ENCODE measurements at places on chromosomes 1 and 21.
A peak's percentile ranks its signal among the peaks of the same experiment; 100 is the strongest.

GRCh38 chr1:231075497-231075896, 35.4 kb upstream of the FAM89A start:
- no peak for DNase-seq

- no peak for DNase-seq
These were observed 19.6 kb upstream of the RAP1A start for GRCh38 chr1:111599781-111600693.

GRCh38 chr1:210025870-210026269, 87.9 kb downstream of the SYT14 start:
- no peak for DNase-seq

- no peak for DNase-seq
These were observed 11.0 kb upstream of the LHX4 start for GRCh38 chr1:180218806-180219765.

GRCh38 chr1:1482856-1483255, 11.3 kb downstream of the ATAD3B start:
- DNase-seq = no peak

DNA sequence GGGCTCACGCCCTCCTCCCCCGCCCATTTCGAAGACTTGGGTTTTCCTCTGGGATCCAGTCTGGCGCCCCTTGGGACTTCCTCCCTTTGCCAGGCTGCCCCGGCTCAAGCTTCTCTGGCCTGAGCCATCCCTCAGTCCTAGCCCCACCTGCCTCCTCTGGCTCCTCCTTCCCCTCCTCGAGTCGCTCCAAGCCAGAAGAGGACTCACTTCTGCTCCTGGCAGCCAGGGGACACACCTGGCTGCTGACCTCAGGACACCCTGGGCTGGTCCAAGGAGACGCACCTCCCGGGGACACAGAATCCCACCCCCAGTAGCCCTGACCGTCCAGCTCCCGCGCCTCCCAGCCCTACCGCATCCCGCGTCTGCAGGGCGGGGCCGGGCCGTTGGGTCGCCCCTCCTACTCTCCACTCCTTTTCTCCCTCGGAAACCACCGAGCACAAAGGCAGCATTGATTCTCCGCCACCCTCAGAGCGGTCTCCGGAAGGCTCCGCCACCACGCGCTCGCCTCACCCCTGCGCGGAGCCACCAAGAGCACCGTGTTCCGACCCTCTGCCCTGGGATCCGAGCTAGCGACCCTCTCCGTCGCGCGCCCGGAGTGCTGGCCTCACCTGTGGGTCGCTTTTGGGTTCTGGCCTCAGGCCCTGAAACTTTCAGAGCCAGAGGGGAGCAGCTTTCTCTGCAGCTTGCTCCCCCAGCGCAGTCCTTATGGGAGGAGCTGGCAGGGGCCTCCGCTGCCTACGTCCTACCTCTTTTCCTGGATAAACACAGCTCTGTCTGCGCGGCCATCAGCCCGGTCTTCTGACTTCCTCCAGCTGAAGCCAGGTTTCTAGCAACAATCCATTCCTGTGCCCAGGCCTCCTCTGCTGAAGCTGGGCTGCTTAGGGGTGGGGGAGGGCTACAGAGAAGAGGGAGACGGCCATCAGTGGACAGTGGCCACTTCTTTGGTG, at the start of gene C2CD4D:
Gene C2CD4D (minus strand): TSS at position 364 of the 947 bp plus-strand sequence. CDS start 831 bp downstream, outside the sequence.
- DNase-seq = no peak

DNA sequence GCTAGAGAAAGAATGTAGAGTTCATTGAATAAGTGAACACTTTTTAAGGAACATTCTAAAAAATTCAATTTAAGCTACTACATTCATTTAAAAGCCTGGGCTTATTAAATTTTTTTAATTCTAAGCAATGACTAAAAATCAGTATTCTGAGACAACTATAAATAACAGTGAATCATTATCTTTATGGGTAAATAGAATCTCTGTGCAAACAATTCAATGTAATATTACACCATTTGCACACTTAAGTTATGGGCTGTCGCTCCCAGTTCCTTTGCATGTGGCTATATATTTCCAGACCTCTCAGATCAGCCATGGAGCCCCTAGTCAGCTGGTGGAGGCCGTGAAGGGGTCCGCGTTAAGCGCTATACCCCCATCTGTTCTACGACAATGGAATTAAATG, 65.1 kb downstream of the KCNK1 start:
- DNase-seq = no peak

DNA sequence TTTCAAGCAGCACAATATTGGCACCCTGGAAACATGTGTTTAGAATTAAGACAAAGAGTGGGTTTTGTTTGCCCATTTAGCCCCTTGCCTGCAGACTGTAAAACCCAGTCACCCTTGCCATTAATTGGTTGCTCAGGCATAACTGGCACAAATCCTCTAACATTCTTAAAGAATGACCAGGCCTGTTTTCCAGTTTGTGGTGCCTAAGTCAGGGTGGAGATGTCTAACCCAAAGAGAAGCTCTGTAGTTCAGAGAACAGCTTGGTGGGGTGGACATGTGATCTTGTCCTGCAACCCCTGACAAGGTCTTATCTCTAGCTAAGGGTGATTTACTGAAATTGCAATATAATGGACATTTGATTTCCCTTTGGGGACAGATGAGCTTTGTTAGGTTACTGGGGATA, 8.8 kb upstream of the ANGPTL7 start:
- DNase-seq = no peak

DNA sequence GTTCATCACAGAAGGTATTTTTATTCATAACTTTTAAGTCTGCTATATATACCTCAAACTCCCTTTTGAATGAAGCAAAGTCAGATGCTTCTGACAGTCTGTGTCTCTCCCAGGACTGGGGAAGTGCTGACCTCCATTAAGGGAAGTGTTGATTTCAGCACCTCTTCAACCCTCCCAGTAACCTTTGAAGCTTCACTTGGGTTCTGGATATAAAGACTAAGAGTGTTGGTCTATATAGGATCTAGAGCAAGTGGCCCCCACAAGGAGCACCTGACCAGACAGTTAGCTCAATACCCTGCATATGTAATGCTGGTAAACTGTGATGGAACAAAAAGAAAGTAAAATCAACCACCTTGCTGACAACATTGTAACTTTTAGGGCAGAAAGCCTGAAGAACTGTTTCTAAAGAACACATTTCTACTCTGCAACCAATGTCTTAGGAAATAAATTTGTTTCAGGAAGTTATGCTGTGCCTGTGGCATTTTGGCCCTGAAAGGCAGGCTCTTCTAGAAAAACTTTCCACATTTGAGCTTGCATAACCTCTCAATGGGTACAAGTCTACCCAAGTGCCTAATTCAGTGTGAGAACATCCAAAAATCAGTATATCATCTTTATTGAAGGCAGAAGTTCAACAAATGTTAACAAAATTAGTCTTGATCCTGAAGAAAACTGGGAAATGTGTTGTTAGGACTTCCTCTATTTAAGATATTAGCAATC, 865 bp upstream of the PTPN22 start:
- DNase-seq = no peak

DNA sequence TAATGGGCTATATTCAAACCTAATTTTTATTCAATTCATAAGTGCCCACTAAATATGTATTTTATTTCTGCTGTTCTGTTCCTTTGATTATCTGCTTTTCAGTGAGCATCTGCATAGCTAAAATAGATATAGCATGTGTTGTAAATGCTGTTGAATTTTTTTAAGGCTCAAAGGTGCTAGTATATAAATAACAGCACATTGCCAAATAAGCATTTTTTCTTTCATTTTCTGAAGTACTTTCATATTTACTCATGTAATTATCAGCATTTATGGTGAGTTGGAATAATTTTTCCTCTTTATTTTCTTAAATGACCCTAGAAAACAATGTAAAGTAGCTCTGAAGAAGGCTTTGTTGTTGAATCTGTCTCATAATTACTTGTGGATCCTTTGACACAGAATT, 69.6 kb upstream of the B3GALT2 start:
- DNase-seq = no peak

GRCh38 chr1:41915786-41916571, 2.7 kb downstream of the HIVEP3 start:
- no peak for DNase-seq

DNA sequence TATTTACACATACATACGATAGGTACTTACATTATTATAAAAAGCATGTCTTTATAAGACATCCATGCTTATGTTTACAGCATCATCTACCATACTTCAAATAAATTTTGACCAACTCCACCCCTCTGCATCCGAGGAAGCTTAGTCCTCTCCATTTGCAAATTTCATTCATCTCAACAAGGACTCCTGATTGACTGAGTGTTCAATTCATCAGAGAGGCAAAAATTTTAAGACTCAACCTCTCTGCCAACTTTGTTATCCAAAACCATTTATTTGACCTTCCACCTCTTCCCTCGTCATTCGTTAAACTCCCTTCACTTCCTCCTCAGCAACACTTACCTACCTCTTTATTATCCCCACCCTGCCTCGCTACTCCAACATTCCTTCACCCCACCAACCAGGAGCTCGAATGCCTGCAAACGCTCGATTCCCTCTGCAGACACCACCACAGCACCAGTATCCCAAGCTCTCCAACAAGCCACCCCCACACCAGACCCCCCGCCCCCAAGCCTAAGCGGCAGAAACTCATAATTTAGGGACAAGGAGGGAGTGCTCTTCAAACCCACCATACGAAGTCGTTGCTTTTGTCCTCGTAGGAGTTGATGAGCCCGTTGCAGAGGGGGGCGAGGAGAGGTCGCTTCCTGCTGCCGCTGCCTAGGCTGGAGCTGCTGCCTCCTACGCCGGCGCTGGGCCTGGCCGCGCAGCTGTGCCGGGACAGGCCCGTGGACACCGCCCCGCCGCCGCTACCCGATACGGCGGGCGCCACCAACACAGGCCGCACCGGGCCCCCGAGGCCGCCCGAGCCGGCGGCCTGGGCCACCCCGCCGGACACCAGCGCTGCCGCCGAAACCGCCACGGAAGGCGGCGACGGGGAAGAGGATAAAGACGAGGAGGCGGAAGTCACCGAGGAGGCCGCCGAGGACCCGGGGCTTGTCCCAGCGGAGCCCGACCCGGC, 803 bp downstream of the COP1 start:
- DNase-seq = no peak

DNA sequence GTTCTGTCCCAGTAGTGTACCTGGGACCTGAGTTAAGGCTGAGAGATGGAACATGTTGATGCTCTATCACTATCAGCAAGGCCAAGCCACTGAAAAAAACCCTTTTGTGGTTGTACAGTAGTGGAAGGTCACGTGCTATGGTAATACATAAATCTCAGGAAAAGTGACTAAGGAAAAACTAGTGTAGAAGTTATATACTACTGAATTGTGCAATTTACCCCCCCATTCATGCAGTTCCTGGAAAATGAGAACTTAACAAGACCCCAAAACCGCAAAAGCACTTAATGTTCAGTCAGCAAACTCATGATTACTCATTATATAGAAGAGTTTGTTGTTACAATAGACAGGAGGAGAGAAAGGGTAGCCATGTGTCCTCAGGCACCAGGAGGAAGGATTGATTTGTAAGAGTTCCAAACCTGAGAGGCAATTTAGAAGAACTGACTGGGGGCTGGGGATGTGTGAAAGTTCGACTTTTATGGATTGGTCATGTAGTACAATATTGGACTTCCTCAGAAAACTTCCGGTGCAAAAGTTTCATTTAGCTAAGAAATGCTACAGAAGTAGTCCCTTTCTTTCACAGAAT, 91.6 kb downstream of the RGL1 start:
- DNase-seq = peak; percentile 90

DNA sequence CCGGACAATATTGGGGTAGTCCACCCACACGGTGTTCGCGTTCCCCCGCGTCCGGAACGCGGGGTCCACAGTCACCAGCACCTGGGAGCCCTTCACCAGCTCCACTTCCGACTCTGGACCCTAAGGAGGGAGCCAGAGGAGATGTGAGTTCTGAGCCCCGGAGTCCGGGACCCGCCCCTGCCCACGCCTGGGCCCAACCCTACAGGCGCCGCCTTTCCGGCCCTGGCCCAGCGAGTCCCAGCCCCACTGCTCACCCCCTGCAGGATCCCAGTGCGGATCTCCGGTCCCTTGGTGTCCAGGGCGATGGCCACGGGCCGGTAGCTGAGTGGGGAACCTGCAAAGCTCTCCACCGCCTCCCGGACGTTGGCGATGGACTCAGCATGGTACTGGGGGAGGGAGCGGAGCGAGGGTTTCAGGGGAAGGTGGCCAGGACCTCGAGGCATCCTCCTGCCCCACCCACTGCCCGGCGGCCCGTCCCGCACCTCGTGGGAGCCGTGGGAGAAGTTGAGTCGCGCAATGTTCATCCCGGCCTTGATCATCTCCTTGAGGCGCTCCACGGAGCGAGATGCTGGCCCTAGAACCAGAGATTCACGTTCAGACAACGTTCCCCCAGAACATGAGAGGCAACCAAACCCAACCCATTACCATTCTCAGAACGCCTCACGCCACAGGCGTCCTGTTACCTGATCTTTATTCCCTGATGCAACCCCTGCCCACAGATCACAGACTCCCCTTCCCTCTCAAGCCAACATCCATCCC, 5.9 kb downstream of the PKLR start:
- DNase-seq = no peak

DNA sequence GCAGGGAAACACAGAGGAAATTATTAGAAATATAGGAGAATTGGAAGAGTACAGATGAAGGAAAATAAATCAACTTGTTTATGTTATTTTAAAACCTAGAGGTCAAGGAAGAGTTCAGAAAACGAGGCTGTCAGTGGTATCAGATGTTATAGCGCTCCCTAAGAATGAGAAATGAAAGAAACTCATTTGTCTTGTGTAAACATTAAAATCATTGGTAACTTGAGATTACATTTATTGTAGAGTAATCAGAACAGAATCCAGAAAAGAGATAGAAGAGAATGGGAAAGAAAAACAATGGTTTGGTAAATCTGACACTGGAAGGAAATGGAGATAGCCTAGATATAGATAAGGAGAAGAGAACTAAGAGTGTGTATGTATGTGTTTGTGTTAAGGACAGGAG, 106.4 kb downstream of the ATF6 start:
- no peak for DNase-seq

DNA sequence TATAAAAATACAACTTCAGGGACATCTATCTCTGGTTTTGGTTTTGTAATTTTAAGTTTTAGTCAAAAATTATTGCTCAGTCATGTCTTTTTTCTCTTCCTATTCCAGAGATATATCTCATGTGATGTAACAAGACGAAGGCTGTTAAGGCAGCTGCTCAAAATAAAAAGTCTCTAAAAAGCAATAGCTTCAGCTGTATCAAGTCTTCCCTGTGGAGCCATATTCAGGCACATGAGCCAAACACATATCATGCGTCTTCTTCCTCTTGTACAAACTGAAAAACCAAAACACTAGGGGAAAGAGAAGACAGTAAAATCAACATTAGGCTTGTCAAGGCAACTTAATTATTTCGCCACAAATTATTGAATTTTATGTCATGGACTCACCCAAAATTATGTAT, 240.7 kb downstream of the NRIP1 start:
- DNase-seq = no peak

DNA sequence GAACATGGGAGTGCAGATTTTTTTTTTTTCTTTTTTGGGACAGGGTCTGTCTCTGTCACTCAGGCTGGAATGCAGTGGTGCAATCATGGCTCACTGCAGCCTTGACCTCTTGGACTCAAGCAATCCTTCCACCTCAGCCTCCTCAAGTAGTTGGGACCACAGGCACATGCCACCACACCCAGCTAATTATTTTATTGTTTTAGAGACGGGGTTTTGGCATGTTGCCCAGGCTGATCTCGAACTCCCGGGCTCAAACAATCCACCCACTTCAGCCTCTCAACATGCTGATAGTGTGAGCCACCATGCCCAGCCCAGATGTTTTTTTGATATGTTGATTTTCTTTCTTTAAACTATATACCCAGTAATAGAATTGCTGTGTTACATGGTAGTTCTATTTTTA, 57.7 kb downstream of the RGSL1 start:
- no peak for DNase-seq

GRCh38 chr1:164630626-164631396, 71.8 kb downstream of the PBX1 start:
- DNase-seq = no peak

Data from H4 (cell line).